ENCODE measurements at places on chromosomes 4 and X.

DNA sequence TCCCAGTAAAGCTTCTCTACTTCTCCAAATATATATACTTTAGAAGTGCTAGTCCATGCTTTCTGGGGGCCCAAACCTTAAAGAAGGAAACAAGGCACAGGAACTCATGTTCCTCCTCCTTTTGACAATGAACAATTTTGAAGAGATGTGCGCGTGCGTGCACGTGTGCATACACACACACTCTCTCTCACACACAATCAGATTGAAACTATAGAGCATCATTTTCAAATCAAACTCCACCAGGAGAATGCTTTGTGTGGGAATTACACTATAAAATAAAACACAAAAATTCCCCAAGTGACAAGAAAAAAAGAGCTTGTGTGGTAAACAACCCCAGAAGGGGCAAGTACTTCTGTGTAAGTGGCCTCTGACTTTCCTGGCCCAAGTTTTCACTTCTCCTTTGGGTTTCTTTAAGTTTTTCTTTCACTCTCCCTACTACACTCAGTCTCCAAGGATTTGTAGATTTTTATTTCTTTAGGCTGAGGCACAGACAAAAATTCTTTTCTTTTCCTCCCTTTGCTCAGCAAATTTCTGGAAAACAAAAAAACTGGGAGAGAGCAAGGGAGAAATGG lies 46.6 kb upstream of the SHISA3 start:
- DNase-seq: no peak

DNA sequence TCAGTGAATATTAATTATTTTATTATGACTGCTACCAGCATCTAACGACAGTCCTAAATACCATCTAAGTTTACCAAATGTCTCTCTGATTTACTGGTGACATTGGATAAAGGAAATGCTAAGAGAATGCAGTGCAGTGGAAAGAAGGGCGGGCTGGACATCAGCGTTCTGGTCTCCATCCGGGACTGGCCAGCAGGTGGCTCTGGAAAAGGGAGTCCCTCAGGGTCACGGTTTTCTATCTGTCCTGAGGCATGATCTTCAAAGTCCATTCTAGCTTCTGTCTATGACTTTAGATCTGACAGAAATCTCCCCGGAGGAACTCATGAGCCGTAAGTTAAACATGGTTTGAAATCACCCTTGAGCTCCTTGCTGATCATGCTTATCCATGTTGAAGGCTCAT lies 3.3 kb downstream of the TRIM2 start:
- peak; percentile 71 for DNase-seq

DNA sequence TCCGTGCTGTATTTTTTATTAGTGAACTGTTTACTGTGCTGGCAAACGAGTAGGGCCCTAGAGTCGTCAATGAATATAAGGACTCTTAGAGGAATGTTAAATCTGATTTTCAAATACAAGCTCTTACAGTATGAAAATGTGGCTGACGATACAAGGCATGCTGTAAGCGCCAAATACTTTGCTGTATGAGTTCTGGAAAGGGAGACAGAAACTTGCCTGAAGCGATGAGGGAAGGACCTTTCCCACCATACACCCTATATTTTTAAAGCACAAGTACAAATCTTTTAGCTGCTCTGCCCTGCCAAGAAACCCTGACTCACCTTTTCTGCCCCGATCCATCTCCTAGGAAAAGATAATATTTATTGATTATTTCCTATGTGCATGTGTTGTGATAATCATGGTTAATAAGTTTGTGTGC lies 15.7 kb upstream of the RUFY3 start:
- no peak for DNase-seq

DNA sequence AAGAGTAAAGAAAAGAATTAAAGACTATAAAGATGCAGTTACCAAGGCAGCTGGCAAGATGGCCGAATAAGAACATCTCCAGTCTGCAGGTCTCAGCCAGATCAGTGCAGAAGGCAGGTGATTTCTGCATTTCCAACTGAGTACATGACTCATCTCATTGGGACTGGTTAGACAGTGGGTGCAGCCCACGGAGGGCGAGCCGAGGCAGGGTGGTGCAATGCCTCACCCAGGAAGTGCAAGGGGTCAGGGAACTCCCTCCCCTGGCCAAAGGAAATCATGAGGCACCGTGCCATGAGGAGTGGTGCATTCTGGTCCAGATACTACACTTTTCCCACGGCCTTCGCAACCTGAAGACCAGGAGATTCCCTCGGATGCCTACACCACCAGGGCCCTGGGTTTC lies 20.5 kb downstream of the SPIN4 start:
- no peak for DNase-seq

GRCh38 chrX:134525086-134525792 lies 65.3 kb downstream of the HPRT1 start:
- DNase-seq: no peak

DNA sequence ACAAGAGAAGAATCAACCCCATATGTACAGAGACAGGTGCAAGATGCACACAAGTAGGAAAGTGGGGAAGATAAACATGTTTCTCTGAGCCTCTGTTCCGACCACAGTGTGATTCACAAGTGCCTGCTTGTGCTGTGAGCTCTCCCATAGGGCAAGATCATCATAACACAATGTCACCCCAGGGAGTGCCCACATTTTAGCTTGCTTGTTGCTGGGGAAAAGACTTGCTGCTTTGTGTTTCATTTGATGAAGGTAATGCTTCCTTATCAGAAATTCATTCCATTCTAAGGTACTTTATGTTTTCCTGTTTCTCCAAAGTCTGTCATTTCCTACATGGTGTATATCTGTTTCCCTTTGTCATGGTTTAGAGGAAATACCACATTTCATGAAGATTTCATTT lies 304.5 kb upstream of the DIPK2B start:
- DNase-seq: no peak

DNA sequence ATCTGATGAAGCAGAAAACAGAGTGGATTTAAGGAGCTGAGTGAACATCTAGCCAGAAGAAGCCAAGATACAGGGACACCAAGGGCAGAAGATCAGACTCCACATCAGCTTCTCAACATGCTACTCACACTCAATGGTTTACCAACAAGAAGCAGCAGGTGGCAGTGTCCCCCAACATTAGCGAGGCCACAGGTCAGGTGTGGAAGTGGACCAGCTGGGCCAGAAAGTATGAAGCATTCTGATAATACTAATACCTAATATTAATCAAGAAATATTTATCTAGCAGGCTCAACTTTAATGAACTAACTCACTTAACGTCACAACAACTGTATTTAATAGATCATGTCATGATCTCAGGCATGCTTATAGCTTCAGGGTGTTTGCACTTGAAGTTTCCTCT lies 73.4 kb upstream of the TTC29 start:
- peak; percentile 77 for DNase-seq

DNA sequence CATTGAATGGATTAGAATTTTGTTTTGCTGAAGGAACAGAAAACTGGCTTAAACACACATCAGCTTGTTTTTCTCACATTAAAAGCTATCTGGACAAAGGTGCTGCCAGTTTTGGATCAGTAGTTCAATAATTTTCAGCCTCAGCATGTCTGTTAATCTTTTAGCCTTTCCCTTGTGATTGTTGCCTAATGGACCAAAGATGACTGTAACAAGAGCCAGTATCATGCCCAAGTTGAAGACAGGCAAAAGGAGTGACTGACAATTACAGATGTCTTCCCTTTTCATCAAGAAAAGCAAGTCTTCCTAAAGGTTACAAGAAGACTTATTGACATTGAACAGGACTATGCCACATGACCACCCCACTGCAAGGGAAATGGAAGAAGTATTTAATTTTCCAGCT lies 419.7 kb downstream of the MAPK10 start:
- no peak for DNase-seq

GRCh38 chrX:37745835-37746217 lies 34.0 kb upstream of the CYBB start:
- no peak for DNase-seq

DNA sequence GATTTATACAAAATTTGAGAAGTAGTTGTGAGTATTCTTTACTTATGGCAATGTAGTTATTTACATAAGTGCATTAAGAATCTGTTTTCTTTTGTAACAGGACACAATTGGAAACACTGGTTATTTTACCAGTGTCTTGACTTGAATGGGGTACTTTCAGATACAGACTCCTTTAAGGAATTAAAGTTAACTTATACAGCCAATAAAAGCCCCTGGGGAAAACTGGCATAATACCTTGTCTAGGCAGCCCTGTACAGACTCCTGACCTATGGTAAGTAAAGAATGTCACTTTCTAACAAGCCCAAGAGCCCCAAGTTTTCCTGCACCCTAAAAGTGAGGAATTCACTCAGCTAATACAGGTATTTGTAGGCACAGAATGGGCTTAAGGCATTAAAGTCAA lies 241.8 kb downstream of the CPXCR1 start:
- no peak for DNase-seq
